Cerebellum (tissue), 4 donors: ENCODE measurements at places on chromosomes 5 and 9. TPM values are rescaled to one million over a fixed set of nuclear protein-coding genes. Genes with fewer than 3 reads are reported as not detected.

- DNase-seq: no peak
Observed at GRCh38 chr5:74035521-74035937, 409.5 kb downstream of the ARHGEF28 start.

Gene ZNF658
- 12.2 TPM for total RNA-seq

Gene DIPK1B
- 24.1 TPM for total RNA-seq

Gene HTR1A
- total RNA-seq: 5.0 TPM

GRCh38 chr5:120306303-120306702, 157.8 kb upstream of the PRR16 start:
- DNase-seq: no peak

GRCh38 chr5:171506951-171507350, 87.5 kb downstream of the FGF18 start:
- DNase-seq: no peak

DNA sequence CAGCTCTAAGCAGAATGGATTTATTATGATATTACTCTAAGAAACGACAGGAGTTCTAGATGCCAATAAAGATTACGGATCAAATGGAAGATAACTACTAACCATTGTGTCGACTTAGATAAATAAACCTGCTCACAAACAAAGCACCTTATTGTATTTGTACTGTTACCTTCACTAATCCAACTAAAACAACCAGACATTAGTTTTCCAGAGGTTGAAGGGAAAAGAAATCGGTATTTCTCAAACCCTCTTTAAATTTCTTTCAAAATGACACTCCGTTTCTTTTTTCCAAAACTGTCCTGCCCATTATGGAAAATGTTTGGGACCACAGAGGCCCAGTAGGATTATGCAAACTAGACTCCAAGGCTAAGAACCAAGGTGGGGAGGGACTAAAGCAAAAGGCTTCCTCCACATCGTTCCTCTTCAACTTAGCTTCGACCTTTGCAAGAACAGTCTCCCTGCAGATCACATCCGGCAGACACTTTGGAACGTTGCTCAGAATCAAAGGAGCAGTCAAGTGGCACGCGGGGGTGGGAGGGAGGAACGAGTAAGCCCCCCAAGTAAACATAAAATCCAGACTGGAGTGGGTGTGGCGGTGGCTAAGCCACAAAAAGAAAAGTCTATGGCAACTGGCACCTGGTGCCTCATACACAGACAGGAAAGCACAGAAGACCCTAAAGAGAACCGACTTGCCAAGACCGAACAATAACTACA, 2.7 kb downstream of the MLLT3 start:
- DNase-seq: no peak

GRCh38 chr5:178532236-178532635, 58.0 kb downstream of the COL23A1 start:
- no peak for DNase-seq
